Peyer's patch (tissue), 4 donors: ENCODE measurements at places on chromosomes 7 and 10. TPM values are rescaled to one million over a fixed set of nuclear protein-coding genes. Genes with fewer than 3 reads are reported as not detected.

DNA sequence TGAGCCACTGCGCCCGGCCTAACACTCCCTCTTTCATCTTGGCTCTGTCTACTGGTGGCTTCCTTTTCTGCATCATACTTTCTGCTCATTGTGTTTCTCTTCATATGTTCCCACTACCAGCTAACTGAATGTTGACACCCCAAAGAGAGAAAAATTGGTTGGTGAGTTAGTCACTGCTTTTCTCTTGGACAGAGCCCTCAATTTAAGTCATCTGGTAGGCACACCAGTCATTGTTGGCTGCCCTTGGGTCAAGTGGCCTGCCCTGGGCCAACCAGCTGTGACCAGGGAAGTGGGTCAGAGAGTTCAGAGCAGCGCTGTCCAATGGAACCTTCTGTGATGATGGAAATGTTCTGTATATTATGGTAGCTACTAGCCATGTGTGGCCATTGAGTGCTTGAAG, 52.0 kb downstream of the GRK5 start:
- no peak overlapping the region for H3K4me3 ChIP-seq
- H3K4me1 ChIP-seq = no peaks in the 10 kb centered on the region
- H3K27me3 ChIP-seq = no peaks in the 10 kb centered on the region
- no peaks in the 10 kb centered on the region for H3K36me3 ChIP-seq
- DNase-seq = no peak

GRCh38 chr10:666237-667012, 23.0 kb downstream of the DIP2C start:
- H3K36me3 ChIP-seq = no peaks in the 10 kb centered on the region
- H3K4me1 ChIP-seq = peaks cover 10% of the 10 kb centered on the region
- no peaks in the 10 kb centered on the region for H3K27me3 ChIP-seq
- no peak for DNase-seq
- H3K27ac ChIP-seq = no peak overlapping the region

Gene TEX36
- total RNA-seq = not detected

DNA sequence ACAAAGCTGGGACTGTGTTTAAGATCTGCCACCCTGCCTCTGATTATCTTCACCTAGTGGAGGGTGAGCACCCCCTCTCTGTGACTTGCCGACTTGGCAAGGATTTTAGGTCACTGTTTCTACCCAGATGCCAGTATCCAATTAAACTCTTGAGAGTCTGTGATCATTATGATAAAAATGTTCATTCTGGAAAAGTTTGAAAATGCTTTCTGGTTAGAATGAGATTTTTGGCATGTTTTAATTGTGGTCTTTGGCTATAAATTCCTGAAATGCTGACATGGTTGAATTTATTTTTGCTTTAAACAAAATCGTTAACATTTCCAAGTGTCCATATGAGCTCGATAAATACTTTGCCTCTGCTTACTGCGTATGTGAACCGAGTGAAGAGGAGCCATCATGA, 221.4 kb downstream of the BICC1 start:
- H3K4me3 ChIP-seq = no peak overlapping the region
- no peaks in the 10 kb centered on the region for H3K36me3 ChIP-seq
- H3K27me3 ChIP-seq = no peaks in the 10 kb centered on the region
- no peak for DNase-seq

GRCh38 chr10:127423218-127423915, 125.7 kb upstream of the NPS start:
- H3K4me3 ChIP-seq = no peak overlapping the region
- DNase-seq = no peak
- H3K27ac ChIP-seq = no peak overlapping the region
- no peaks in the 10 kb centered on the region for H3K4me1 ChIP-seq
- no peaks in the 10 kb centered on the region for H3K36me3 ChIP-seq

DNA sequence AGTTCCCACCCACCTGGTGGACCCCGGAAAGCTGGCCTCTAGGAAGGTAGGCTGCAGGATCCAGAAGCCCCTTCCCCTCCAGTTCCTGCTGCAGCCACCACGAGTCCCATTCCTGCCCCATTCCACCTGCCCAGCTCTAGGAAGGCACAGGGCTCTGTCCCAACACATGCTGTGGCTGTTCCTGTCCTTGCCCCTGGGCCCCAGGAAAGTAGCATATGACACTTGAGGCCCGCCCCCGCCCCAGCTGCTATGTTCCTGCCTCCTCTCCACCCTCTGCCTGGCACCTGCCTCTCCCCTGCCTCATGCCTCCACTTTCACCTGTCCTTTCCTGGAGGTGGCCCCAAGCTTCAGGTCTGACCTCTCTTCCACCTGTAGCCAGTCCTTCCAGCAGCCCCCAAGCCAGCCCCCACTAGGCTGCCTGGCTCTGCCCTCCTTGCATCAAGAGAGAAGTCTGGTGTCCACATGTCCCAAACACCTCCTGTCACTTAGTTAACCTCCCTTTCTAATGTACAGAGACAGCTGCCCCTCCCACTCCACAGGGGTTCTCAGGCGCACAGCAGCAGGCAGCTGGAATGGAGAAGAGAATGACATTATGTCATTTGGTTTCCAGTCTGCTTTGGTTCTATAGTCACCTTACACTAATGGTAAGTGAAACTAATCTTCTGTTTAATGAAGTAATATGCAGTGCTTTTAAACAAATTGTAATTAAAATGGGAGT, 22.7 kb downstream of the YKT6 start:
- H3K27me3 ChIP-seq = no peaks in the 10 kb centered on the region
- DNase-seq = no peak
- H3K4me1 ChIP-seq = no peaks in the 10 kb centered on the region
- no peak overlapping the region for H3K27ac ChIP-seq

GRCh38 chr7:36758879-36759278, 34.6 kb upstream of the AOAH start:
- no peaks in the 10 kb centered on the region for H3K27me3 ChIP-seq
- H3K4me3 ChIP-seq = no peak overlapping the region
- H3K27ac ChIP-seq = no peak overlapping the region
- no peaks in the 10 kb centered on the region for H3K36me3 ChIP-seq
- no peaks in the 10 kb centered on the region for H3K4me1 ChIP-seq
- DNase-seq = no peak

DNA sequence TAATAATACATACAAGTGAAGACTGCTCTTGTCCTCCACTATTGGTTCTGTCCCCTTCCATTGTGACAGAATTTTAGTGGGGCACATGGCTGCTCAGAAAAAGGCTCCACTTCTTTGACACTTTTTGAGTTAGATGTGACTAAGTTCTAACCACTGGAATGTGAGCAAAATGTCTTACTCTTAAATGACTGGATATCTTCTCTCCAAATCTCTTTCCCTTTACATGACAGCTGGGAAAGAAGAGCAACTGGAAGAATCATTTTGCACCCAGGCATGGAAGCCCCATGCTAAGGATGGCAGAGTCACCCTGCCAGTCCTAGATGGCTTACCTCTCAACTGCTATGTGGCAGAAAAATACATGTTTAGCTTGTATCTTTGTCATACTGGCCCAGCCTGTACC, 97.7 kb downstream of the CACNA2D1 start:
- H3K36me3 ChIP-seq = no peaks in the 10 kb centered on the region
- H3K27me3 ChIP-seq = no peaks in the 10 kb centered on the region
- DNase-seq = no peak
- H3K4me3 ChIP-seq = no peak overlapping the region
- no peaks in the 10 kb centered on the region for H3K4me1 ChIP-seq

DNA sequence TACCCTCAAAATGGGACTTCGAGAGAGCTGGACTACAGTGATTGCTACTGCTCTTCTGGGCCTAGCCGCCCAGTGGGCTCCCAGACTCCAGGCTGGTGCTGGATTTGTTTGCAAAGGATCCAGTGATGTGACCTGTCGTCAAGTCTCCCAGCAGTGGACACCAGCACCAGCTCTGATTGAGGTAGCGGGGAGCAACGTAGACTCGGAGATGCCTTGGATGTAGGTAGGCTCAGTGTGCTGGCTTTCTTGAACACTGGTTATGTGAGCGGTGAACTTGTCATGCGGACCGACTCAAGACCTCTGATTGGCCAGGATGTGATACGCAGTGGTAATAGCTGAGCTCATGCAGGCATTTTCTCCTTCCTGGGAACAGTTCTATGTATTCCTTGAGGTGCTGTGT, 19.4 kb downstream of the AKR1C2 start:
- DNase-seq = no peak
- no peak overlapping the region for H3K4me3 ChIP-seq
- H3K36me3 ChIP-seq = no peaks in the 10 kb centered on the region
- no peaks in the 10 kb centered on the region for H3K4me1 ChIP-seq
- no peak overlapping the region for H3K27ac ChIP-seq

GRCh38 chr7:99112097-99112496, 31.8 kb downstream of the SMURF1 start:
- H3K27me3 ChIP-seq = no peaks in the 10 kb centered on the region
- DNase-seq = no peak
- H3K4me3 ChIP-seq = no peak overlapping the region

Gene PON1
- total RNA-seq = not detected

Gene KCNH2
- total RNA-seq = 8.5 TPM

DNA sequence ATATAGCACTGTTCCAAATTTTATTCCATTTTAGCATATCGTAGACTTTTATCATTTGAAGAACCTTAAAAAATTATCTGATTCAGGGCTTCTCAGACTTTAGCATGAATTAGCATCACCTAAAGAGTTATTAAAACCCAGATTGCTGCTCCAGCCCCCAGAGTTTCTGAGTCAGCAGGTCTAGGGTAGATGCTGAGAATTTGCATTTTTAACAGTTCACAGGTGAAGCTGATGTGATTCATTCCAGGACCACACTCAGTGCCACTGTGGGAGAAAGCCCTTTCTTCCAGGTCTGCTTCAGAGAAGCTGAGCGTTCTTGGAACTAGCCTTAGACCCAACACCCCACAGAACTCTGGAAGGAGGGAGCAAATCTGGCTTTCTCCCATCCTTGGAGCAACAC, 174.1 kb upstream of the YAE1 start:
- no peak for DNase-seq
- H3K27me3 ChIP-seq = no peaks in the 10 kb centered on the region
- H3K27ac ChIP-seq = no peak overlapping the region
- H3K4me3 ChIP-seq = no peak overlapping the region

DNA sequence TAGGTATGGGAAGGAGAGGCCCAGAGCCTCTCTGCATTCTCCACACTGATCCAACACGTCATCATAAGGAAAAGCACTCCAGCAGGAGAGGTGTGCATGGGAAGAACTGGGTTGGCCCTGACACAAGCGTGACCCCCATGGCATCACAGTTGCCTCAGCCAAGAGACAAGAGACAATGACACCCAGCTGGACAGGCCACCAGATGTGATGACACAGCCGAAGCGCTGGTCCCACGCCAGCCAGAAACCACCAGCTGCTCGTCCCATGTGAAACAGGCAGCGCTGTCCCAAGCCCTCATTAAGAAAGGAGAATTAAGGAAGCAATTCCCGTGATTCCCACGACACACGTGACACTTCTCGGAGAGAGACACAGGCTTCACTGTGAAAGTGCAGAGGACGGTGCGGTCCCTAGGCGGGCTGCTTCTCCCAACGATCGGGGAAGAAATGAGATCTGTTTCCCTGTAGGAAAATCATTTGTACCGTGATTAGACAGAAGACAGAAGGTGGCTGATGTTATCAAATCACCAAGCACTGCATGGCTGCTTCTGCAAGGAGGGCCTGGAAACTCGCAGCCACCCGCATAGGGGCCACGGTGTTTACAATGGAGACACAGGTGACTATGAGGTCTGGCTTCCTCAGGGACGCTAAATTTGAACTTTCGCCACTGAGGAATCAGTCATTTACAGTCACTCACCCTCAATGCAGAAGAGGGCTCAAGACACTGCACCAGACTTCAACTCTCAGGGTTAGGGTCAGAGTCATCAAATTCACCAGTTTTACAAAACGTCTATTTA, 74.5 kb downstream of the DIP2C start:
- no peaks in the 10 kb centered on the region for H3K4me1 ChIP-seq
- DNase-seq = no peak
- H3K27ac ChIP-seq = no peak overlapping the region
- no peaks in the 10 kb centered on the region for H3K27me3 ChIP-seq

Gene YWHAG
- 51.9 TPM for total RNA-seq

- no peak for DNase-seq
- H3K4me1 ChIP-seq = no peaks in the 10 kb centered on the region
- no peak overlapping the region for H3K4me3 ChIP-seq
- H3K27ac ChIP-seq = no peak overlapping the region
Observed at GRCh38 chr7:122988333-122988732, 7.2 kb downstream of the TAS2R16 start.

DNA sequence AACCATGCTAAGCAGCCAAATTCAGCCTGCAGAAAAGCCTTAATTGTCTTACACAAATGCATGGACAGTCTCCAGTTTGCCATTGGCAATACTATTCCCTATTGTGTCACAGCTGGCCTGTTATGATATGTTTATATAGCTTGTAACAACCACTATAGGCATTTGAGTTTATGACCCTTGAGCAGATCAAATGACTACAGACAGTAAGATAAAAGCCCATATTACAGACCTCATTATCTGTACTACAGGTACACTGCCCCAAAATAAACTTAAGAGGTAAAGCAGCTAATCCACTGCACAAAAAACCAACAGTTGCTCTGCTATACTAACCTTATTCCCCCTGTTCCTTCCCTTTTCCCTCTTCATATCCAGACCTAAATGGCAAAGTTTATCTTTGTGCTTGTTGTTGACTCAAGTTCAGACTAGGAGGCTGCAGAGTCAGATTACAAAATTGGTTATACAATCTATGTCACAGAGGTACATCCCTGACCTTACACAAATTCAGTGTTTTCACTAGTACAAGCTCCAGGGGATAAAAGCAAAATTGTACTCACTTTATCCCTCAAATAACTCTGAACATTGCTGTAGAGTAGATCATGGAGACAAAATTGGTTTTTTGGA, 218.4 kb downstream of the GRM8 start:
- H3K27ac ChIP-seq = no peak overlapping the region
- H3K4me1 ChIP-seq = no peaks in the 10 kb centered on the region
- no peak for DNase-seq
- no peak overlapping the region for H3K4me3 ChIP-seq
- H3K36me3 ChIP-seq = no peaks in the 10 kb centered on the region
- no peaks in the 10 kb centered on the region for H3K27me3 ChIP-seq

DNA sequence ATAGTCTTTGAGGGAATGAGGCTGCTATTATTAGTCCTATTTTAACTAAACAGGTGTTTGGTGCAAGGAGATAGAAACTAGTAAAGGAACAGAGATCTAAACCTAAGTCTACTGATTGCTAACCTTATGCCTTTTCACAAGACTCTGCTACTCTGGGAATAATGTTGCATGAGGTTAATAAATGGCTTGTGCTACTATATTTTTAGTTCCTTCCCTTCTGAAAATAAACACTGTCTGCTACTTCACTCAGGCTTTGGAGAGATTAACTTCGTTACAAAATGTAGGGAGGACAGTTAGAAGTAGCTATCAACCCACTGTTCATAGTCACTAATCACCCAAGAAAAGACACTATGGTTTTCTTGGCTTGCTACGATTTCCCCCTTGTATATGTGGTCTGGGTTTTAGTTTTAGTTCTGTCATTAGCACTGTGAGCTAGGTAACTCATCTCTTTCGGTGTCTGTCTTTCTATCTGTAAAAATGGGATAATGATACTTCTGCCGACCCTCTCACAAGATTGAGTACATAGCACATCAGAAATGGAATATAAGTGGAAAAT, 296.2 kb downstream of the LRRTM3 start:
- H3K4me3 ChIP-seq = no peak overlapping the region
- no peaks in the 10 kb centered on the region for H3K27me3 ChIP-seq
- DNase-seq = no peak
